ENCODE measurements at places on chromosomes 4 and X. TPM values are rescaled to one million over a fixed set of nuclear protein-coding genes. Genes with fewer than 3 reads are reported as not detected.

GRCh38 chrX:53262918-53263394 is 18.4 kb downstream of the IQSEC2 start:
- DNase-seq, result peak; percentile 81

- no peak for DNase-seq
These were observed 1934.2 kb upstream of the IGFBP7 start for GRCh38 chr4:59044286-59044900.

The GEMIN8 gene
- total RNA-seq, result 17.1 TPM

The ELF2 gene
- total RNA-seq, result 29.9 TPM

GRCh38 chr4:77190053-77190452 is 33.0 kb downstream of the CCNG2 start:
- peak; percentile 31 for DNase-seq

DNA sequence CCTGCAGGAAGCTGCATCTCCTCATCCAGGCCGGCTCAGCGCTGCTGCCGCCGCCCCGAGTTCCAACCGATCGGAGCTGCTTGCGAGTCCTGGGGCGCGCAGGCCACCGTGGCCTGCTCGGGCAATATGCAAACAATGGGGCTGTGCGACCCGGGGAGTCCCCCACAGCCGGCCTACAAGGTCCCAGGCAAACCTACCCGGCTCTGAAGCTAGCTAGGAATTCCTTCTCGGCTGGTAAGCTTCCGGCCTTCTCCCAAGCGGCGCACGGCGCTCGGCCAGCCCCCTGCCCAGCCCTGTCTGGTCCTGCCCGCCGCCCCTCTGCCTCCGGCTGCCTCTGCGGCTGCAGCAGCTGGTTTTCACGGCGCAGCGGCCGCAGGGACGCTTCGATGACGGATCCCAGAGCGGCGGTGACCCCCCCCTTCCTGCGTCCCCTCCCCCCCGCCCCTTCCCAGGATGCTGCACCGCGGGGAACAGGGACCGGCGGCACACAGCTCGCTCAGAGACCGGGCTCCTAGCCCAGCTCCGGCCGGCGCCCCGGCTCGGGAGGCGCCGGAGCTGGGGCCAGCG is 59.4 kb downstream of the TSC22D3 start:
- no peak for DNase-seq

DNA sequence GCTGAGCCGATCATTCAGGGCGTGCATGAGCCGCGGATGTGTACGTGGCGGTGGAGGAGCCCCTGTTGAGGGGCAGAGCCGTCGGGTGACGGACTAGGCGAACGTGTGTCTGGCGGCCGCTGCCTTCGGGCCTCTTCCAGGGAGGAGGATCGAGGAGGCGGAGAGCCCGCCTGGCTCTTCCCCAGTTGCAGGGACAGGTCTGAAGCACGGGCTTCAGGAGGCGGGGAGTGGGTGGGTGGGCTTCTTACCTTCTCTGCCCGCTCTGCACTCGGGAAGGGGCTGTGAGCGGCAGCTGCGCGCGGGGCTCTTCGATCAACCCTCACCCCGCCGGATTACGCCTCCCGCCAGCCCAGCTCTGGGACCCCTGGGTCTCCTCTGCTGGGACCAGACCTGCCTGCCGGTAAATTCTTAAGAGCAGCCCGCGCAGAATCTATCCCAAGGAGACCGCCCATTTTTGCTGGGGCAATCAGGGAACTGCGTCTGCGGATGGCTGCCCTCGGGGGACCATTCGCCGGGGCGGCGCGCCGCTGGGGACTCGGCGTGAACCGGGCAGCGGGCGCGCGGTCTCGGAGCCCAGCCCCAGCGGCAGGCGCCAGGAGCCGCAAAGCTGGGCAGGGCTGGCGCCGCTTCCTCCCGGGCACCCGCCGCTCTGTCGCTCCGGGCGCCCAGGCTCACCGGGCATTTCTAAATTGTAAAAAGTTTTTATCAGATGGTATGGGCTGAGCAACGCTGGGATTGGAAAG is 4.9 kb downstream of the PLAC8 start:
- no peak for DNase-seq

The VCX3B gene
- total RNA-seq, result 0.93 TPM

The PABPC5 gene
- not detected for total RNA-seq

GRCh38 chr4:1300466-1301455 is 11.1 kb downstream of the MAEA start:
- DNase-seq, result peak; percentile 56

DNA sequence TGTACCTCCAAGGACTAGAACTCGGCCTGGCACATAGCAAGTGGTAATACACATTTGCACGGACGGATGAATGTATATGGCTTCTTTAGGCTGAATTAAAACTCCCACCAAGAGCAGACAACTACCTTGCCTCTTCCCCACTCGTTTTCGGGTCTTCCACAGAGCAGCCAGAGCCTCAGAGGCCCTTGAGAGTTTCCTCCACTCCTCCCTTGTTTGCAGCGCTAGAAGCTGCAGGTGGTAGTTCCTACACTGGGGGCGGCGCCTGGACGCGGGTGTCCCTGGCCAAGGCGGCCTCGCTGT is 10.2 kb upstream of the INTU start:
- DNase-seq, result no peak

GRCh38 chr4:29014555-29014954 is 1705.6 kb upstream of the PCDH7 start:
- no peak for DNase-seq

DNA sequence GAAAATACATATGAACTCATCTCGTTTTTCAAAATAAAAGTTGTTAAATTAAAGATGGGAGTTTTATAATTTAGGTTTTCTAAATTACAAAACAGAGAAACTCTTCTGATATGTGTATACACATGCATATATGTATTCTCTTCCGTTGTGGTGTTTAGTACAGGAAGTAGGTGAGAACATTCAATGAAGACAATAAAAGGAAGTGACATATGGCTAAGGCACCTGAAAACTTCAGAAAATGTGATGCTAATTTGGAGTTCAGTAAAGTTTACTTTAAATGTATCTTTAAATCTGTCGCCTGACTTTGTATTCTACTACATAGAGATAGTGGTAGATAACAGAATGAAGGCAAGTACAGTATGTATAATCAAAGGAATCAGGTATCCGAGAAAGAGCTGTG is 33.5 kb upstream of the ITM2A start:
- DNase-seq, result no peak

DNA sequence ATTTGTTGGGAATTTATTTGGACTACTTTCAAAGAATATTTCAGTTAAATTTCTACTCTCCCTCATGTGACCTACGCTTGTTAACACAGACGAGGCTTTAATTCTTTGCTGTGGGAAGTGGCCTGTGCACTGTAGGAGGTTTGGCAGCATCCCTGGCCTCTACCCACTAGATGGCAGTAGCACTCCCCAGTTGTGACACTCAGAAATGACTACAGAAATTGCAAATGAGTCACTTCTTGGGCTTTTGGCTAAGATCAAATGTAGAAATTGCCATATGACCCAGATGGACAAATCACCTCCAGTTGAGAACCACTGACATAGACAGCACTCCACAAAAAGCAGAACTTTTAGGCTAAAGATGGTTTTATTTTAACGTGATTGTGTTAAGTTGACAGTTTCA is 22.1 kb downstream of the PIR start:
- DNase-seq, result peak; percentile 40

The ZNF718 gene
- 3.5 TPM for total RNA-seq

GRCh38 chrX:39850630-39851152 is 247.1 kb downstream of the BCOR start:
- no peak for DNase-seq

- no peak for DNase-seq
These were observed 9.0 kb downstream of the FUNDC2 start for GRCh38 chrX:155035688-155036087.

The EMD gene
- total RNA-seq, result 164 TPM

The ITIH6 gene
- total RNA-seq, result not detected

The FGF2 gene
- 1.4 TPM for total RNA-seq

GRCh38 chr4:34181891-34182290 is 2062.4 kb downstream of the ARAP2 start:
- DNase-seq, result no peak

- DNase-seq, result no peak
These were observed 115.1 kb downstream of the CPEB2 start for GRCh38 chr4:15117270-15117946.

DNA sequence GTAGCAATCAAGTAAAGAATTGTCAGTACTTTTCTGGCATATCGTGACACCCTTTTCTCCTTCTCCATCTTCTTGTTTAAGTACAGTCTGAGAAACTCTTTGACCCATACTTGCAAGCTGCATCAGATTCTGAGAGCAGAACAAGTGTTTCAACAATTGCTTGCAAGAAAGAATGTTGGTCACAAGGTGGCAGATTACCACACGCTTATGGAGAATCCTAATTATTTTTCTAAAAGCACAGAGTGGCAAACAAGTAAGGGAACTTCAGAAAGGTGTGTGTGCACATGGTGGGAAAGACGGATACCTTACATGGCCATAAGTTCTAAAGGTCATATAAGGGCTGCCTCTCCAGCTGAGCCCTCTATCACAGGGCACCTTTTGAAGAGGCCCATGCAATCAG is 136.4 kb upstream of the FGF13 start:
- DNase-seq, result peak; percentile 3

GRCh38 chr4:153045111-153045982 is 109.2 kb downstream of the FHDC1 start:
- no peak for DNase-seq

The GPR82 gene
- total RNA-seq, result not detected

GRCh38 chr4:106704253-106704870 is 331.8 kb downstream of the DKK2 start:
- DNase-seq, result no peak

DNA sequence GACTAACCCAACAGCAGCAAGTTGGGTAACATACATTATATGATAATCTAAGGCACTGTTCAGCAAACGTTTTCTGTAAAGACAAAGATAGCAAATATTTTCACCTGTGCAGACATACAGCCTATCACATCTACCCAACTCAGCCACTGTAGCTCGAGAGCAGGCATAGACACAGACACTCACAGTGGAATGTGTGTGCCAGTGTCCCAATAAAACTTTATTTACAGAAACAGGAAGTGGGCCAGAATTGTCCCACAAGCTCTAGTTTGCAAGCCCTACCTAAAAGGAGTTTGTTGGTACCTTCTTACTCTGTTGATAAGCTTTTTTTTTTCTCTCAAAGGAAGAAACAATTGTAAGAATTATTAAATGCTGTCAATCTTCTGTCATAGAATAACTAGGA is 11.9 kb upstream of the FAM9A start:
- no peak for DNase-seq

DNA sequence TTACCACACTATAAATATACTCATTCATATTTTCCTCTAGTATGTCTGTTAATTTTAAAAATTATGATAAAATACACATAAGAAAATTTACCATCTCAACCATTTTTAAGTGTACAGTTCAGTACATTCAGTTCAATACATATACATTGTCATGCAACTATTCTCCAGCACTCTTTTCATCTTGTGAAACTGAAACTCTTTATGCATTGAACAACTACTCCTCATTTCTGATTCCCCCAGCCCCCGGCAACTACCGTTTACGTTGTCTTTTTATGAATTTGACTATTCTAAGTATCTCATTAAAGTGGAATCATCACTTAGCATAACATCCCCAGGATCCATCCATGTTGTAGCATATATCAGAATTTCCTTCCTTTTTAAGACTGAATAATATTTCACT is 8.7 kb downstream of the SMARCAD1 start:
- no peak for DNase-seq
